Mesendoderm (in vitro differentiated cells): ENCODE measurements at places on chromosomes 12 and 14.

GRCh38 chr12:24723759-24724158 lies 225.1 kb downstream of the BCAT1 start:
- DNase-seq, result no peak

- DNase-seq, result no peak
Measured at GRCh38 chr14:32339188-32339587, 10.1 kb downstream of the AKAP6 start.

DNA sequence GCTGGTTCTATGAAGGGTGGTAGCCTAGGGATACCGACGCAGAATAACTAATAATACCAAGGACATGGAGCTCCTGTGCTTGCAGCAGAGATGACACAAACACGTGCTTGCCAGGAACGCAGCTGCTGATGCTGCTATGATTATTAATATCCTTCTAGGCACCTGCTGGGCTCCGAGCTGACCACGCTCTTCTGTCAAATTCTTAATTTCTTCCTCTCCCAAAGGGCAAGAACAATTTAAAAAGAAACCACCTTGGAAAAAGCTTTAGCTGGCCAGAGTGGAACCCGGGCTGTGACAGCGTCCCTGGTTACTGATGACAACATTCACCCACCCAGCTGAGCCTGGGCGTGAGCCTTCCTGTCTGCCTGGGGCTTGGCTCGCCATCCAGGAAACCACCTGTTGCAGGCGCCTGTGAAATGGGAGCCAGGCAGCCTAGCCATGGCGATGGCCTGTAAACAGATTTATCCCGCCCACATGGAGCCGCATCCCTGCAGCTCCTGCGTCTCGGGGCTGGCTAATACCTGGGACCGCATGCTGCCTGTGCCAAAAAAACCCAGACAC lies 28.8 kb downstream of the CLMN start:
- peak; percentile 38 for DNase-seq

DNA sequence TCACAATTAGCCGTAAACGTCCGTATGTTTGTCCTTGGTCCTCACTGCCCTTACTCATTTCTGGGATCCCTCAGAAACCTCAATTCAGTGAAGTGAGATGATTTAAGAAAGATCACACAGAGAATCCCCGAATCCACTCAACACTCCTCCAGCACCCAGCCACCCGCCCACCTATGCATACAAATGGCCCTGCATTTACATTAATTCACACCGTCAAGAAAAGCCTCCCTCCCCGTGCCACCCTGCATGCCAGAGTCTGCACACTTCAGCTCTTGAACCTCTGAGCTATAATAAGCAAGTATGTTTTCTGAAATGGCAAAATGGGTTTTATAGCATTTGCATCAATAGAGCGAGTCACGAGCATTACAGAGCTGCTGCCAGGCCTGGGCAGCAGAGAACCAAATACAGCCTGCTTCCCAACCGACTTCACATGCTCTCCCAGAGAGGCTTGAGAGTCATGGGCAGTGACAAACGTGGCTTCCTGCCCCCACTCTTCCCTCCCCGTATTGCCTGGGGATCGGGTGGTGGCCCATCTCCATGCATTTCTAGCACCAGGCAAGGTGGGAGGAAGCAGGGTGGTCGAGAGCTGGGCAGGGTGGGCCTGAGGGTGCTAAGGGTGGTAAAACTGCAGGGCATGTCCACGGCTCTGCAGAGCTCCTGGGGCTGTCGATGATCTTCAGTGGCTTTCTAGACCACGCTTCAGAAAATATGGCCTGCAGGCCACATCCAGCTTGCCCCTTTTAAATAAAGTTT lies 177.6 kb downstream of the RIMBP2 start:
- DNase-seq, result no peak

DNA sequence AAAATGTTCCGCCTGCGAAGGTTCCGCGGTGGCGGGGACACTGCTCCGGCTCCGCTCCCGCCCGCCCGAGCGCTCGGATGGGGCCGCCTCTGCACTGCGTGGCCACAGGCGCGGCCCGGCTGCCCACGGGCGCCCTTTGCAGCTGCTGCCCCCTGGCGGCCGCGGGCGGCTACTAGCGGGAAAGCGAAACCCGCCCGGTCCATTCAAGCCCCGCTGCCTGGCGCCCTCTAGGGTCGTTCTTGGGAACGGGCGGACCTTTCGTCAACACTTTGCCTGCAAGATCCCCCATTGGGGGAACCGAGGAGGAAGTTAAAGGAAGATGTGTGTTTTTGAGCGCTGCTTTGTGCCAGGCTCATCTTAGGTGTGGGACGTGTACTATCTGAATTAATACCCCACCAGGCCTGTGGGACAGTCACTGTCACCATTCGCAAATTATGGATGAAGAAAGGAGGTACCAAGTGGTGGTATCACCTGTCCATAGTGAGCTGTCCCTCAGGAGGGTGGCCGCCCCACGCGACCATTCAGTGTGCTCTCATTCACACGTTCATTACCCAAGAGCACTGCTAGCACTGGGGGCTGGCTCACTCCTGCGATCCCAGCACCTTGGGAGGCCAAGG lies 19.4 kb downstream of the GPR132 start:
- DNase-seq, result peak; percentile 81

GRCh38 chr12:40149673-40150260 lies 43.9 kb upstream of the SLC2A13 start:
- peak; percentile 33 for DNase-seq

- no peak for DNase-seq
Measured at GRCh38 chr14:105381446-105382342, 16.6 kb upstream of the TEX22 start.

- peak; percentile 38 for DNase-seq
Measured at GRCh38 chr14:50334211-50334610, 22.1 kb downstream of the DMAC2L start.

- DNase-seq, result no peak
Measured at GRCh38 chr12:41013881-41014642, 174.1 kb upstream of the PDZRN4 start.

- DNase-seq, result no peak
Measured at GRCh38 chr12:2719392-2719791, 75.4 kb upstream of the FKBP4 start.

DNA sequence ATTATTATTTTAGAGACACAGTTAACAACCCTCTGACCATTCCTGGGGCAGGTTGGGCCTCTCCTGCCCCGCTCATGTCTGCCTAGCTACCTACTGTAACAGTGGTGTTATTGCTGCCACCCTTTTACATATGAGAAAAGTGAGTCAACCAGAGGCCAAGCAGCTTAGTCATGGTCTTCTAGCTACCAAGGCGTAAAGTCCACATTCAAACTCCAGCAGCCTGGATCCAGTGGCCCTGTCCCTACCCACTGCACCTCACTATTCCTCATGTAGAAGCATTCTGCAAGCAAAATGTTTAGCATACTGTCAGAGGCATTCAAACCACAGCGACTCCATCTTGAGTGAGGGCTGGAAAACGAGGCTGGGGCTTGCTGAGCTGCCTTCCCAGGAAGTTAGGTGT lies 95.8 kb downstream of the SLC15A4 start:
- DNase-seq, result peak; percentile 64

DNA sequence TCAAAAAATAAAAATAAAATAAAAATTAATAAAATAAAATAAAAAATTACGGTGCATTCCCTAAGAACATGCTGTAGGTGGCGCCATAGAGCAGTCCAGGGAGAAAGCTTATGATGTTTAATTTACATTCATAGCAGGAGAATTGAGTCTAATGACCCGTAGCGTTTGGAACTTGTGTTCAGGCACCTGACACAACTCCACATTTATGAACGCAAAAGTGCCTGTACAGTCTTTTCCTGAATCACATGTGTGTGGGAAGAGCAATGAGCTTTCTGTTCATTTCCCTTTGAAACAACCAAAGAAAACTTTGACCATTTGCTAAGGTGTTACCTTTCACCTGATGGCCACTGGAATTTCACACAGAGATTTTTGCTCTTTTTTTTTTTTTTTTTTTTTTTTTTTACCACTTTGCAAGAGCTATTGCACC lies 60.6 kb upstream of the KCNA1 start:
- DNase-seq, result peak; percentile 47

DNA sequence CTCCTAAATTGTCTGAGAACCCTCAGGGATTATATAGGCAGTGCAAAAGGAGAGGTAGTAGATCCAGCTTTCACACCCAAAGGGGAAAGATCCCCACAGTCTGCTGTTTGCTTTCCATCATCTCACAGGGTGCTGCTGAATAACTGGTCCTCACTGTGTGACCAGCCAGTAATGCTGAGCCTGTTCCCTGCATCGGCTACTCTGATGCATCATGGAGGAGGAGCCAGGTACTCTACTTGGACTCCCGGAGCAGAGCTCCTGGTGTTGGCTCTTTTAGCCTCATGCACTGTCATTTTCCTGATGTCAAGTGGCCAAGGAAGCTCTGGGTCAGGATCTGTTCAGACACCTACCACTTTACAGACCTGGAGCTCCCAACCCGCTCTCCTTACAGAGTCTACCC lies 127.4 kb upstream of the ATF1 start:
- no peak for DNase-seq
